ENCODE measurements at places on chromosomes 2 and 18.

- DNase-seq, result no peak
These were observed 153.8 kb upstream of the HNRNPA3 start for GRCh38 chr2:177058747-177059146.

DNA sequence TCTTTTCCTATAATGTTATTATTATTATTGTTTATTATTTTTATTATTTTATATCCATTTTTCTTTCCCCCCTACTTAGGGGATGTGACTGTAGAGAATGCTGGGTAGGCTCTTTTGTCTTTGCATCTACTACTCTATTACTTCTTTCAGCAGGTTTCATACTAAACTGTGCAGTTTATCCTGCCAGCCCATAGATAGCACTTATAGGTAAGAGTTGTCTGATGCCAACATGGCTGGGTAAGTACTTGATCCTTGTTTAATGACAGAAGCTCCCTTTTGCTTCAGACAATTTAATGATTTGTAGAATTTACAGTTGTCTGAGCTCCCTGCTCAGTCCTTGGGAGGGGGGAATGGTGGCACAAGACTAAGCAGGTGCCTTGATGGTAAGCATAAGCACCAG is 262.9 kb upstream of the CDH2 start:
- peak; percentile 4 for DNase-seq

DNA sequence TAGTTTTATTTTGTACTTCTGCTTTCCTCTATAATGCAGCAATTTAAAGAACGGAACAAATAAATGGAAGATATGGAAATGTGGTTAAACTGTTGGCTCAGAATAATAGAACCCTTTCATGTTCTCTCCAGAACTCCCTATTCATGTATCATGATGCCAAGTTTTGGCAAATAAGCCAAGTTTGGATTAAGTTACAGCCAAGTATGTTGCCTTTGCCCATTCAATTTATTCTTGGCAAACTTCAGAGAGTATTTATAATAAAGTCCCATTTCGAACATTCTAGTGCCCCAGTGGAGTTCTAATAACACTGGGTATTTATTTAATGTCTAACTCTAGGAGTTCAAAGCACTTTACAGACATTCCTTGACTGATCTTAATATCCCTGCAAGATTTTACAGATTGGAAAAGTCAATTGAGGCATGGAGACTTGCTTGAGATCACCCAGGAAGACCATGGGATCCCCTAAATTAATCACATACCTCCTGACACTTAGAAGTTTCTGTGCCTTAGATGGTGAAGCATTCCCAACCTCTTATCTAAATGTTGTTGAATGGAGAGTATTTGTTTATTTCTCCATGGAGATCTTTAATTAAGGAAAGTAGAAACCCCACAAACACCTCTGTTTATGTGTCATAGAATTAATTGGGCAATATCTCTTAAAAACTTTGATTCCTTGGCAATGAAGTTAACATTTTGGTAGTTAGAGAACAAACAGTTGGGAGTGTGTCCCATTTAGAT is 106.7 kb downstream of the ACKR3 start:
- no peak for DNase-seq

- DNase-seq, result no peak
These were observed 215.6 kb downstream of the HDAC4 start for GRCh38 chr2:239184968-239185903.

GRCh38 chr2:137420744-137421143 is 543.5 kb upstream of the HNMT start:
- DNase-seq, result no peak

GRCh38 chr2:61792355-61792890 is 61.4 kb downstream of the FAM161A start:
- no peak for DNase-seq

DNA sequence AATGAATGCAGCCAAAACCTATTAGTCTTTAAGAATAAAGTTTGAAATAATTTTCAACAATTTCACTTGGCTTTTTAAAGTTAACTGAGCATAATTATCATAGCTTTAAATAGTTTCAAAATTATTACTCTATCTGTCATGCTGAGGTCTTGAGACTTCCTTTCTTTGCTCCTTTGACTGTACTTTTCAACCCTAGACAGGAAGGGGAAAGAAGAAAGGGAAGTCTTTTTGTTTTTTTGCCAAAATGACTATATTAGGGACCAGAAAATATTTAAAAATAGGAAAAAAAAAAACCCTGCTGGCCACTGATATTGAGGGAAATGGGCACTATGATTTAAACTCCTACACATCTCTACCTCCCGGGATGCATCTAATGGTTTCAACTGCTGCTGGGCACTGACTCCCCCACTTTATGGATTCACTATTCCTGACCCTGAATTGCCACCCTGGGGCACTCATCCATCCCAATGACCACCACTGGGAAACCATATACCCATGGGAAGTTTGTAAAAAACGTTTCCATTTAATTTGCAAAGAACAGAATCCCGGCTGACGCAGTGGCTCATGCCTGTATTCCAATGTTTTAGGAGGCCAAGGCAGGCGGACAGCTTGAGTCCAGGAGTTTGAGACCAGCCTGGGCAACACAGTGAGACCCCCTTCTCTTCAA is 50.5 kb downstream of the GAREM1 start:
- DNase-seq, result no peak

DNA sequence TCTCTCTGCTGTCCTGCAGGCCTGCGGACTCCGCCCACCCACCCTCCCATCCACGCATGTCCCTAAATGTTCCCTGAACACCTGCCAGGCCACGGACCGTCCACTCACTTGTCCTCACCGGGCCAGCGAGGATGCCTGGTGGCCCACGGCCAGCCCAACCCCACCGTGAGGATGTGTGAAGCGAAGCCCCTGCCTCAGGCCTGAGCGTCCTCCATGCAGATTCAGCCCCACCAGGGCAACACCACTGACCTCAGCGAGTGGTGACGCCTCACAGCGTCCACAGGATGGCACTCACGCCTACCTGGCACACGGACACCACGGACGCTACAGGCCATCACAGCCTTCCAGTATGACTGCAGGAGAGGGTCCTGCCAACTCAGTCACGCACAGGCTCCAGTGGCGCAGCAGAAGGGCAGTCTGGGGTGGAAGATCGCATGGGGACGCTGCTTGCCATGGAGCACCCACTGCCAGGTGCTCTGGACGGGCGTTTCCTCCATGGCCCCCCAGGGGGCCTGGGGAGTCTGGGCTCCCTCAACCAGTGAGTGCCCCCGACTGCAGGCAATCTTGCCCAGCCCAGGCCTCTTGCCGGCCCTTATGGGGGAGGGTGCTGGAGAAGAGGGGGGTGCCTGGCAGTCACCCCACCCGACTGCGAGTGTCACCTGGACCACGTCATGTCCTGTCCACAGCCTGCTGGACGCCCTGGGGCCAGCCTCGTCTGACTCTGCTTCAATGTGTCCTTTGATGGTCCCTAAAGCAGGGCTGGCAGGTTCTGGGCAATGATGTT is 25.4 kb downstream of the HDAC4 start:
- DNase-seq, result no peak
